ENCODE measurements at places on chromosomes 12 and 14.

DNA sequence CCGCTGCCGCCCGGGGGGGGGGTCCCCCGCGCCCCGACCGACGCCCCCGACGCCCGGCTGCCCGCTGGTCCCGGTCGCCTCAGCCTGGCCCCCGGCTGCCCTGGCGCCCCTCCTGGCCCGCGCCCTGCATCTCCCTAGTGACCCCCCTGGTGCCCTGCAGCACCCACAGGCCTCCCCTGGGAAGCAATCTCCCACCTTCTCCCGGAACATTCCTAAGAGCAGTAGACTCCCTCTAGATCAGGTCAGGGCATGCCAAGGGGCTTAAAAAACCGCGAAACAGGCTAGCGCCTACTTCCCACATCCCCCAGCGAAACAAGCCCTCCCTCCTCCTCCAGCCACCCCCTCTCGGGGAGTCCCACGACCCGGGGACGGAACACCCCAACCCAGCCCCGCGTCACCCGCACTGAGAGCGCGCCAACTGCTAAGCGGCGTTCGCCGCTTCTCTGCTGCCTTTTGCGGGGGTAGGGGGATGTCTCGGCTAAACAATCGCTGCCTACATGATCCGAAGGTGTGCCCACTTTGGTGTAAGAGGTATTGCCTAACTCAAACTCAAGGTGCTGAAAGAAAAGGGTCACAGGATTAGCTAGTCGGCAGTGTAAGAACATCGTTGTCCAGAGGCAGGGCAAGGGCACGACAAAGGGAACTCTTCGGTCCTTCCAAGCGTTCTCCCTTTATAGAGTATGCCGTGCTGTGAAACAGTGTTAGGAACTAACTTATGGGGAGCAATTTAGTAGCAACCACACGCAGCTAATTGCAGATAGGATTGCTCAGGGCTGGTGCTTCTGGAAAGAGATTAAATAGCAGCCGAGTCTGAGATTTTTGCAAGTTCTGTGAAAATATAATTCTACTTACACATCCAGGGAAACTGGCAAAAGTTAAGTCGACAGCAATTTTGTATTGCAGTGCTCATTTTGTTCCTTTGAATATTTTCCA, 619 bp upstream of the NTN4 start:
- DNase-seq = peak; percentile 36

- no peak for DNase-seq
These were observed 53.4 kb upstream of the DIO2 start for GRCh38 chr14:80264702-80265101.

GRCh38 chr12:62260733-62261683, 804 bp downstream of the USP15 start:
- DNase-seq = peak; percentile 78

- DNase-seq = peak; percentile 56
These were observed 442.6 kb downstream of the DPF3 start for GRCh38 chr14:72451054-72451972.

DNA sequence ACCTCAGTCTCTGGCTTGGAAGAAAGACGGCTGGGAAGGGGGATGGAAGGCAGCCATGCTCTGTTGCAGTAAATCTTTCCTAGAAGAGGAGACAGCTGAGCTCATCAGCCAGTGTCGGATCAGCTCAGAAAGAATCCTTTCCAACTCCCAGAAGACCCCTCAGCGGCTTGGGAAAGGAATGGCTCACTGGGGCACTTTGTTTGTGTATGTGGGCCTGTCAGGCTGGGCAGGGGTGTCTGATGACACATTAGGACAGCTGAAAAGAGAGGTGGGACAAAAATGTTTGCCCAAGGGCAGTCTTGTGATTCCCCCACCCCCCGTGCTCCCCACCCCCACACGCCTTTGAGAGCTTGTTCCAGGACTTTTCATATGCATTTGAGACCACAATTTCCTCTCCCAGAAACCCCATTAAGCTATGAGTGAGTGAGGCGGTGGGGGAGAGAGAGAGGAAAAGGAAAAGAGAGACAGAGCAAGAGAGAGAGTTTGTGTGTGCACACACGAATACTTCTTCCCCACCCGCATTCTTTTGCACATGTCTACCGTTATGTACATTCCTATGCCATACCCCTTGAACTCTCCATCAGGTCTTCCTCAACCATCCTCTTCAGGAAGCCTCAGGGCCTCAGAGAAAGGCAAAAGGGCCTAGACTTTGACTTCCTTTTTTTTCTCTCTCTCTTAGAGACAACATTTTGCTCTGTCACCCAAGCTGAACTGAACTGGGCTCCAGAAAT, 198.9 kb downstream of the ZFP36L1 start:
- DNase-seq = no peak

DNA sequence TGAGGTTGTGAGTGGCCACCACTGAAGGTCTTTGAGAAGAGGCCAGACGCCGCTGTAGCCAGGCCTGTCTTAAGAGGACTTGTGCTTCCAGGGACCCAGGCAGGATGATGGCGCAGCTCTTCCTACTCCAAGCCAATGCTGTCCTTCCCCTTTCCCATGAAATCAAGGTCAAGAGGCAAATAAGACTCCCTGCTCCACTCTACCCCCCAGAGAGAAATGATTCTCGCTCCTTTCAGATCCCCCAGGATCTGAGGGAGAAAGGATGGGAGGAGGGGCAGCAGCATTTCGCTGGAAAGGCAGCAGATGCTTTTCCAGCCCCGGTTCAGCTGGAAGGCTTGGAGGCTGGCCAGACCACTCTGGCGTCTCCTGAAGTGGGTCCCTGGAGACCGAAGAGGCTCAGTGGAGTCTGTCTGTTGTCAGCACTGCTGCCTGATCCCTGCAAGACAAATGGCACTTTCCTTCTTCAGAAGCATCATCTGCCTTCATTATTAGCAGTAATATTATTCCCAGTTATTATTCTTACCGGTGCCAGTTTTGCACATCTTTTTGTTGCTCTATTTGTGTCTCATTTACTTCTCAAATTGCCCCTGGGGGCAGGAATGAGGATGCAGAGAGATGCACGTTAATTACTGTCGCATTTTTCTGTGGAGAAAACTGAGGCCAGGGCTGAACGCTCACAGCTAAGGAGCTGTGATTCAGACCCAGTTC, 51.4 kb downstream of the C14orf132 start:
- no peak for DNase-seq

- DNase-seq = no peak
These were observed at the start of gene OR4K13 for GRCh38 chr14:20035938-20036337. OR4K13 (minus strand) TSS chr14:20036038; CDS start chr14:20034758, 1,280 bp downstream.

DNA sequence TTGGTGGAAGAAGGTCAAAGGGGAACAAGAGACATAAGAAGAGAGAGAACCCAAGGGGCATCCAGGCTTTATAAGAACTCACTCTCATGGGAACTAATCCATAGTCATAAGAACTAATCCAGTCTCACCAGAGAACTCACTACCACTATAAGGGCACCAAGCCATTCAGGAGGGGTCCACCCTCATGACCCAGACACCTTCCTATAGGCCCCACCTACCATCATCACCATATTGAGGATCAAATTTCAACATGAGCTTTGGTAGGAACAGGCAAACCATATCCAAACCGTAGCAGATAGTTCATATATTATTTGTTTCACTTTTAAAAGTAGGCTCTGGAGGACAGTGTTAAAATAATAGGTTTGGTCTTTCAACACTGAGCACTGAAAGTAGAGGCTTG, 350.1 kb downstream of the TMTC2 start:
- no peak for DNase-seq

- DNase-seq = no peak
These were observed 159.5 kb downstream of the ANO2 start for GRCh38 chr12:5785601-5786000.

DNA sequence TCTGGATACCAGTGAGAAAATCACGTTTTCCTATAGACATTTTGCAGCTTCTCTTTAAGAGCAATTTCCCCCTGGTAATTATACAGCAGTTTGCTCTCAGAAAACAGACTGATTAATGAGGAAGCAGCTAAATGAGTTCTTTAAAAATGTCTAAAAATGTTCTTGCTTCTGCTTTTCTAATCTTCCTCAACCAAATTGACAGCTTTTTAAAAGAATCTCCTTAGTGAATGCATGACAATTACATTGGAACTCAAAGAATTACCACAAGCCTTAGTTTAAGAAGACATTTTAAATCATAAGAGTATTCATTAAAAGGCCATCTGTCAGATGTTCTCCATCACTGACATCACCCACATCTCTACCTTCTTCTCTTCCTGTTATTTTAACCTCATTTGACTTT, 135.8 kb upstream of the PLXNC1 start:
- DNase-seq = no peak

GRCh38 chr12:951176-951575, 1.7 kb upstream of the RAD52 start:
- no peak for DNase-seq

DNA sequence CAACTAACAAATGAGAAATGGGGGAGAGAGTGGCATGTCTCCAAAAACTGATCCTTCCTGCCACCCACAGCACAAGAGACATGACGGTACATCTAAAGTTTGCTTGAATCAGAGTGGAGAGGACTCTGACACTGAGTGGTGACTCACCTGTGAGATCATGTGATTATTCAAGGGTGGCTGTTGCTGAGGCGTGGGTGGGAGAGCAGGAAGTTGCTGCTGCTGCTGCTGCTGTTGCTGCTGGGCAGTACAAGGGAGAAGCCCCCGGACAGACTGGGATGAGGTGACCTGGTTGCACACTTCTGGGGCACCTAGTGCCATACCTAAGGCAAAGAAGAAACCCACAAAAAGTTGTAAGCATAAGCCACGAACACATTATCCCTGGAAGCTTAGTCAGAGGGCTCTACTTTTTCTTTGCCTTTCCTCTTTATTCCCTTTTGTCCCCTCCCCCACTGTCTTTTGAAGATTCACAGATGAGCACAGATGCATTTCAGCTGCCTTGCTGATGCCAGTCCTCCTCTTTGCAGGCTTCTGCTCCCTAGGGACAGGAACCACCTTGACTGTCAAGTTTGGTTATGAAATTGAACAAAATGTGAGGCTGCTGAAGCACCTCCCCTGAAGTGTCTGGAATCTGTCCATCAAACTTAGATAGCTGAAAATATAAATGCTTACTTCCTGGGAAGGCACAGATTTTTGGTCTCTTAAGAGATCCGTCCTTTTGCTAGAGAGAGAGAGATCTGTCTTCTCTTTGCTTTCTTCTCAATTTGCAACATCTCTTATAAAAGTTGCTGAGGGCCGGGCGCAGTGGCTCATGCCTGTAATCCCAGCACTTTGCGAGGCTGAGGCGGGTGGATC, 29.4 kb upstream of the STAC3 start:
- DNase-seq = peak; percentile 59

- peak; percentile 78 for DNase-seq
These were observed 28.2 kb upstream of the SMUG1 start for GRCh38 chr12:54216797-54217661.

GRCh38 chr14:92465353-92466055, 48.1 kb upstream of the RIN3 start:
- DNase-seq = no peak

DNA sequence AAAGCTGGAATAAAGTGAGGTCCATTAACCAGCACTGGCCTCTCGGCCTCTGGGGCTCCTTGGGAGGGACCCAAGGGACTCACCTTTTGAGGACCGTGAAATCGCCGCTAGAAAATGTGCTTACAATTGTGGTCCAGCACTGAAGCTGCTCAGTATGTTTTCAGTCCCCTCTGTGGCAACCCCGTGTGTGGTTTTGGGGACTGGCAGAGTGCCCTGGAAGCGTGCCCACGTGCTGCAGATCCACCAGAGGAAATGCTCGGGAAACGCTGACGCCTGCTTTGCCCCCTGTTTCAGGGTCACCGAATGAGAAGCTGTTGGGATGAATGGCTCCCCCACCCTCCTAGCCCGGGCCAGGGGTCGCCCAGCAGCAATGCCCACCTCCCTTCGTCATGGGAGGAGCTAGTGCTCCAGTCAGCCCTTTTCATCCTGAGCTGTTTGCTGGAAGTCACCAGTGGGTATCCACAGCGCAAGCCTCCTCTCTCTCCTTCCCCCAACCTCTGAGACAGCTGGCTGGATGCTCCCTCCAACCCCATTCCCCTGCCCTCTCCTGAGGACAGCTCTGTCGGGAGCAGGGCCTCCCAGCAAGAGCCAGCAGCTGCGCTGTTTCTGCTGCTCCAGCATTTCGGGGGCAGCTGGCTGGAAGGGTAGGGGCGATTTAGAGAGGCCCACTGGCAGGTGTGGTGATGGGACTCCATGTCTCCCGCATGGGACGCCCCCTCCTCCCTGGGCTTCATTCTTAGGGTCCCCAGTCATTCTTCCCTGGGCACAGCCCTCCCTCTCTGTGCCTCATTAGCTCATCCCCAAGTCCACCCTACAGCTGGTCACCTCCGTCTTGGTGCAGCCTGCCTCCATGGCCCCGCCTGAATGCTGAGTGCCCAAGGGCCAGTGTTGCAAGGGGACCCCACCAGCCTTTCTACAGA, 33.2 kb upstream of the PPP1R13B start:
- no peak for DNase-seq

GRCh38 chr12:99722690-99723486, 75.3 kb downstream of the GARIN6 start:
- DNase-seq = no peak

GRCh38 chr12:122819209-122819785, 16.0 kb upstream of the HIP1R start:
- no peak for DNase-seq

DNA sequence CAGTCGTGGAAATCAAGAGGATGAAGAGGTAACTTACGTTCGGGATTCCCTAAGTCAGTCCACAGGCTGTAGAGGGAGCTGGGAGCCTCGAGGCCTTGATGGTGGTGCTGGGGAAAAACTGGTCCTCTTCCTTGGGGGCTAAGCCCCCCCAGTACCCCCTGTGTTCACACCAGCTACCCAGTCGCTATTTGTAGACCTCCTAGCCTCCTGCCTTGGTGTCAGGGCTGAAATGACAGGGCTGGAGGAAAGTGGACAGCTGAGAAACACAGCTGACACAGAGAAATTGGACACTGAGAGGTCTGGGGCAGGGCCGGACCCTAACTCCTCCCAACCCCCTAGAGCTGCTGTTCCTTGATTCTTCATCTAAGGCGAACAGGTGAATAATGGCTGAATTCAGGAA, at the start of gene STAC3:
TSS of gene STAC3 (minus strand) at position 232 of the 400 bp plus-strand sequence. CDS start 1,551 bp downstream, outside the sequence.
- DNase-seq = no peak

DNA sequence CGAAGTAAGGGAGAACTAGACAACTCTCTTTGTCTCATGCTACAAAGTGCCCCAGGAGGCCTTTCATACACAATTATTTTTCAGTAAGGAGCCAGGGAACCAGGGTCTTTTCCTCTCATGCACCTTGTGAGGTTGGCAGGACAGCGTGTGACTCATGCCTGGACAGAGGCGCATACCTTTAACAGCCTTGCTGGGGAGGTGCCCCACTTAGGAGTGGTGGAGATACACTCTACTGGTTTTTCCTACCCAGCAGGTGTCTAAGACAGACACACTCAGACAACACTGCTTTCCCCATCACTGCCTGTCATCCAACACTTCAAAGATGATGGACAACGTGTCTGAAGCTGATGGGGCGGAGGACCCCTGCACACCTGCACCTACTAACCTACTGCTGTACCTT, 49.1 kb downstream of the B4GALNT3 start:
- no peak for DNase-seq

DNA sequence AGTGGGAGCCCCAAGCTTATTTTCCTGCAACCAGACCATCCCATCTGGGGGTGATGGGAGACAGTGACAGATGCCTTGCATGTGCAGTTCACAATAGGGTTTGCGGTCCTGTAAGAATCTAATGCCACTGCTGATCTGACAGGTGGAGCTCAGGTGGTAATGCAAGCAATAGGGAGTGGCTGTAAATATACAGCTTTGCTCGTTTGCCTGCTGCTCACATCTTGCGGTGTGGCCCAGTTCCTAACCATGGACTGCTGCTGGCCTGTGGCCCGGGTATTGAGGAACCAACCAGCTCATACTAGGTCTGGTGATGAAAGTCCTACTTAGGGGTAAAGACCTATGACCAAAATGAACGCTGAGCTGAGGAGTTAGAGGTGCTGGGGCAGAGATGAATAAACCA, 36.1 kb upstream of the CCDC88C start:
- DNase-seq = no peak

GRCh38 chr14:90714811-90715210, 101.4 kb downstream of the TTC7B start:
- DNase-seq = no peak

- DNase-seq = no peak
These were observed 661.0 kb downstream of the RPS29 start for GRCh38 chr14:48925184-48925583.

Measured in central memory CD4-positive, alpha-beta T cell (primary cell).